ENCODE measurements at places on chromosomes 7 and 10.

GRCh38 chr10:121438333-121438732, 159.9 kb downstream of the FGFR2 start:
- no peak for DNase-seq

- DNase-seq = no peak
These were observed 289.4 kb upstream of the SP8 start for GRCh38 chr7:21076054-21076453.

DNA sequence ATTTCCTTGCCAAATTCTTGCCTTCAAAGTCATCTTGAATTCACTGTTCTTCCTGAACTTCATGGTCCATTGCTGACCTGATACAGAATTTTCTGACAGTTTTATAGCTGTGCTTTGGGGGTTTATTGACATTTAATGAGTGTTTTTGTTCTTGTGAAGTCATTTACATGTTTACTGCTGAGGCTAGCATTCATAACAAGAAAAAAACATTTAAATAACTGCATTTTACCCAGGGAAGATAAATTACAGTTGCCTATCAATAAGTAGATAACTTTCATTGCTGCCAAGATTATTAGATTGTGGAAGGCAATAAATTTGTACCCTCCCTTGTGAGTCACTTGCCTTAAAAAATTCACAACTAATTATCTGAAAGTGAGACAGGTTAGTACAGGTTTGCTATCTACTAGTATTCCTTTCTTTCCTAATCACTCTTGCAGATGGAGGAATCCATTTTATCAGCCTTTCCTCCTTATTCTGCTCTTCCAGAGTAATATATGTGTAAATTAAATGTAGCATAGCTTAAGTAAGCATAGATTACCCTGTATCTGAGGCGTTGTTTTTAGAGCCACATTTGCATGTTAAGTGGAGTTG, 178.4 kb downstream of the EXOC4 start:
- DNase-seq = no peak

GRCh38 chr7:124690840-124691239, 74.8 kb downstream of the GPR37 start:
- DNase-seq = no peak

- no peak for DNase-seq
These were observed 58.4 kb downstream of the ZNF22 start for GRCh38 chr10:45058992-45059561.

GRCh38 chr7:86889501-86889900, 170.0 kb downstream of the ELAPOR2 start:
- DNase-seq = no peak

DNA sequence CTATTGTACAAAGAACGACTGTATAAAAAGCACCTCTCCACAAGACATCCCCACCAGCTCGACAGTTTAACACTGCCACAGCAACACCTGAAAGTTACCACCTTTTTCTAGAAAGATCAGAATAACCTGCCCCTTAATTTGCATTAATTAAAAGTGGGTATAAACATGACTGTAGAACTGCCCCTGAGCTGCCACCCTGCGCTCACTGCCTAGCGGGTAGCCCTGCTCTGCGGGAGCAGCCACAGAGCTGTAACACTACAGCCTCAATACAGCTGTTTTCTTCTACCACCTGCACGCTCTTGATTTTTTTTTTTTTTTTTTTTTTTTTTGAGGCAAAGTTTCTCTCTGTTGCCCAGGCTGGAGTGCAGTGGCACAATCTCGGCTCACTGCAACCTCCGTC, 140.9 kb downstream of the PARD3 start:
- no peak for DNase-seq

DNA sequence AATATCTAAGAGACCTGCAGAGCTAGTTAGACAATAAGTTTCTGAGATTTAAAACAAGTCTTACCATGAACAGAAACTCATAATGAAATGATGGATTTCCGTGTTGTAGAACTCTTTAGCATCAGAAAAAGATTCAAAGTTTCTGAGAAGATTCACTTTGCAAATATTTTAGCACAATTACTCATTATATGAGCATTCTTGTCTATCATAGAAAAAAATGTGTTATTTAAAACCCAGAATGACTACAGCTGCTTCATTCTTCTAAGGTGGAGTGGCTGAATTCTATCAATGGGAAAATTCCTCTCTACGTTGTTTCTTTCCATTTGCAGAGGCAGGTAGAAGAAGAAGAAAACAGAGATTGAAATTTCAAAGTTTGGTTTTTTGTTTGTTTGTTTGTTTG, 21.0 kb upstream of the RALA start:
- DNase-seq = no peak

DNA sequence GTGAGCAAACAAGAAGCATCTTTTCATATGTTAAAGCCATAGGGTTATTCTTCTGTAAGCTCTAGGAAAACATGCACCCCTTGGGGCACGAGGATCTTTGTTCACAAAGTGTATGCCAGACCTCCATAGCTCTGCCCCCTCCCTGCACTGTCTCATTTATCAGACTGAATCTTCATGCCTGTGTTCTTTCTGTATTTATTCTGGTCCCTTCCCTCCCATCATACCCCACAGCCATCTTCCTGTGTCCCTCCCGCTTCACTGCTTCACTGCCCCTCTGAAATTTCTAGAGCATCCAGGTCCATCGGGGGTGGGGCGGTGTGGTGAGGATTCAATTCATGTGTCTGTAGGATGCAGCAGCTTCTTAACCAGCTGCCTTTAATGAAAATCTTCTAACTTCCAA, 7.5 kb downstream of the EPHB6 start:
- DNase-seq = no peak

DNA sequence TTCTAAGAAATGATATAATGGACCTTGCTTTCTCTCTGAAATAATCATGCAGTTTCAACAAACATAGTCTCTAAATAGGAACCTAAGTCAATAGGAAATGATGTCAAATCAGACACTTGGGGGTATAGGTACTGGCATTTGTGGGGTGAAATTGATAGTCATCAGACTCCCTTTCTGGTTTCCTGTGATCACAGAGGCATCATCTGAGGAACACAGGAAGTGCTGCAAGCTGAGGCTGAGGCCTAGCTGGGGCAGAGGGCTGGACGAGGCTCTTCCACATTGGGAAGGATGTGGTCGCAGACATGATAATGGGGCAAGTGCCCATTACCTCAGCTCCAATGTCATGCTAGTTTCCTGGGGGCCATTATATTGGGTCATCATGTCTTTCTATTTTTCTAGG, 33.5 kb upstream of the TARP start:
- DNase-seq = no peak

DNA sequence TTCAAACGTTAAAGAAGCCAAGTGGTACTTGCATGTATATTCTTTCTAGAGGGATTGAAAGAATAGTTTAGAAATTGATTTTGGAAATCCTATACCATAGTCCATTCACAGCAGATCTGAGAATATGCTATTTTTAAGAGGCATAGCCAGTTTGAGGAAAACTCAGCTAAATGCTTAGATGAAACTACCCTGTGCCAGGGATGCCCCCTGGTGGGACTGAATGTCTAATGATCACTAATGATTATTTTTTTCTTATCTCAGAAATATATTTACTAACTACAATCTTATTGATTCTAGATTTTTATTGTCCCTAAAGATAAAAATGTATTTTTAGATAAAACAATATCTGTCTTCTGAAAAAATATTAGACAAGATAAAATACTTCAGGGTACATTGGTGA, 844.9 kb upstream of the PHF14 start:
- DNase-seq = no peak

GRCh38 chr7:28964056-28964455, 5.9 kb upstream of the TRIL start:
- no peak for DNase-seq

DNA sequence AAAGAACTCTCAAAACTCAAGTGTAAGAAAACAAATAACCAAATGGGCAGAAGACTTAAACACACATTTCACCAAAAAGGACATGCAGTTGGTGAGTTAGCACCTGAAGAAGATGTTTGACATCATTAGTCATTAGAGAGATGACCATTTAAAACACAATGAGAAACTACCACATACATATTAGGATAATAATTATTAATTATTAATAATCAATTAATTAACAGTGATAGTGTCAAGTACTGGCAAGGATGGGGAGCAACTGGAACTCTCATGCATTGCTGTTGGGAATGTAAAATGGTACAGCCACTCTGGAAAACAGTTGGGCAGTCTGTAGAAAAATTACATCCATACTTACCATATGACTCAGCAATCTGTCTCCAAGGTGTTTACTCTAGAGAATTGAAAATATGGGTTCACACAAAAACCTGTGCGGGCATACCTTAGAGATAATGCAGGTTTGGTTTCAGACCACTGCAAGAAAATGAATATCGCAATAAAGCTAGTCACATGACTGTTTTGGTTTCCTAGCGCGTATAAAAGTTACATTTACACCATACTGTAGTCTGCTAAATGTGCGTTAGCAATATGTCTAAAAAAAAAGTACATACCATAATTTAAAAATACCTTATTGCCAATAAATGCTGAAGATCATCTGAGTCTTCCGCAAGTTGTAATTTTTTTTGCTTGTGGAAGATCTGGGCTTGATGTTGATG, 30.3 kb downstream of the ARID5B start:
- DNase-seq = no peak

GRCh38 chr10:88169037-88169319, 305.6 kb downstream of the PTEN start:
- DNase-seq = no peak

- DNase-seq = no peak
These were observed 35.2 kb downstream of the GBF1 start for GRCh38 chr10:102280397-102281101.

DNA sequence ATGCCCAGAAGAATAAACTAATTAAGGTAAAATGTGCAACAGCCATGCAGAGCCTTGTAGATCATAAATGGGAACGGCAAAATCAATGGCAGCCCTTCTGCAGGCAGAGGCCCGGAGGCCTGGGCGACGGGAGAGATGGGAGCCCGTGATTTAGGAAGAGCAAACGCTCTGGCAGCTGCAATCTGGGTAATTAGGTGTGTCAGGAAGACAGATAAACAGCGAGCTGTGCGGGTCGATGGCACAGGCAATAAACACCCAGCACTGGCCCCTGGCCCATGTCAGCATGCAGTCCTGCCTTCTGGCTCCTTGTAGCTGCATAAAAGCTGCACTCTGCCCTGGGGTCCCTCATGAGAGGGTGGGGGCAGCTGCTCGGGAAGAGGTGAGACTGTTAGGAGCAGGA, 78.0 kb downstream of the GOLGA7B start:
- no peak for DNase-seq

- no peak for DNase-seq
These were observed 281.9 kb downstream of the EXOC4 start for GRCh38 chr7:133534816-133535215.

DNA sequence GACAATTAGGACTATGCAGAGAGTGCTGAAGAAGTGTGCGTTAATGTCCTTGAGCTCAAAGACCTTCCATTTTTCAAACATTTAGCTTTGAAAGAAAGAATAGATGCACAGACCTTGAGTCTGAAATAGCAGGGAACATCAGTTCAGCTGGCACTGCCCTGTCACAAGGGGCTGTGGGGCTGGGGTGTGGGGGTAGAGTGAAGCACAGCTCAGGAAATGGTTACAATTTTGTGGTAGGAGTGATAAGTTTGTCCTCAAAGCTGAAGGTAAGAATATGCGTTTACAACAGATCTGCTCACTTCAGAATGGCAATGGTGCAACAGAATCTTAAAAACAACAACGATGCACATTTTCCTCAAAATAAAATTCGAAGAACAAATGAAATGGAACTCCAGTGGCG, 33.6 kb downstream of the SMKR1 start:
- no peak for DNase-seq

- DNase-seq = no peak
These were observed 132.3 kb downstream of the SPAG6 start for GRCh38 chr10:22477334-22478287.

GRCh38 chr7:41612386-41612785, 90.5 kb downstream of the INHBA start:
- DNase-seq = no peak

DNA sequence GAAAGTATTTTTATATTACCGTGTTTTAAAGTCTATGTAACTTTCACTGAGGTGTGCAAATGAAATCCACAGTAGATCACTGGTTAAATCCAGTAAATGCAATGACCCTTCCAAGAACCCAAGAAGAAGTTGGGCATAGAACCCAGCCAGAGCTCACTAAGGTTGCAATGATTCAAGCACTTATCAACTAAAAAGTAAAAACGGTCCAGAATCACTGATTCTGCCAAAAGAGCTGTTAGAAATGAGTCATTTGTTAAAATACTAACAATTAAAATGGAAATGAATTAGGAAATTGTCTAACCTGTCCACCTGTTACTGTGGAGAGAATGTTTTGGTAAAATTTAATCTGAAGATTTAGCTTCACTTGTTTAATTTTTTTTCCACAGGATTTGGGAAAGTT, 74.4 kb downstream of the ANK3 start:
- DNase-seq = no peak

- DNase-seq = no peak
These were observed 972.2 kb upstream of the MBL2 start for GRCh38 chr10:53744746-53745145.

DNA sequence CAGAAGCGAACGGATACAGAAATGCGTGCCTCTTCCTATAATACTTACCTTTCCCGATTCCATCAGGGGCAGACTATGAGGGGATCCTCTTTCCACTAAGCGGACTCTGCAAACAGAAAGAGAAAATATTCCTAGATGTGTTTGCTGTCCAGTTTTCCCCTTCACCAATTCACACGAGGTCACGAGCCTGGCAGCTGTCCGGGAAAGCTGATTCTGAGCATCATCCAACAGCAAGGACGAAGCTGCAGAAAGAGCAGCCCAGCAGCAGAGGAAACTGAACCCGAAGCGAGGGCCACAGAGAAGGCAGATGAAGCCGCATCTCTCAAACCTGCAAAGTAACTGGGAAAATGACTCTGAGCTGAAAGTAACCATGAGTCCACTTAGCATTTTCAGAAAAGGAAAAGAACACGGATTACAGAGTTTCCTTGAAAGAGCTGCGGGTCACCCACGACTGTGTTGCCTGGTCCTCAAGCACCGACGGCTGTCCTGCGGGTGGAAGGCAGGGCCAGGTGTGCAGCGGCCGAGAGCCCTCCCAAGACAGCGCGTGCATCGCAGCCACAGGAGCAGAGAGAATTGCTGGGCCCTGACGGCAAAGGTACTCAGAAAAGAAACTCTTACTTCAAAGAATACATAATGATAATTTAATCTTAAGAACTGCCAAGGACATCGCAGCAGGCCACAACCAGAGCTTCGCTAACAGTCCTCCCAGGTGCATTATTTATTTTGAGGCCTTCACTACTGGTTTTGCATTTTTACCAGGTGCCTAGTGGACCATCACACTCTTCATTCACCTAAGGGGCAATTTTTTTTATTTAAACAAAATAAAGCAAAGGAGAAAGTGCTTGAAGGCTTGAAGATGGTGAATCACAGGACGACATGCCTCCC, 153.3 kb downstream of the ZMYND11 start:
- no peak for DNase-seq

Data from effector memory CD4-positive, alpha-beta T cell (primary cell).